ENCODE measurements at places on chromosomes 5 and 9.

DNA sequence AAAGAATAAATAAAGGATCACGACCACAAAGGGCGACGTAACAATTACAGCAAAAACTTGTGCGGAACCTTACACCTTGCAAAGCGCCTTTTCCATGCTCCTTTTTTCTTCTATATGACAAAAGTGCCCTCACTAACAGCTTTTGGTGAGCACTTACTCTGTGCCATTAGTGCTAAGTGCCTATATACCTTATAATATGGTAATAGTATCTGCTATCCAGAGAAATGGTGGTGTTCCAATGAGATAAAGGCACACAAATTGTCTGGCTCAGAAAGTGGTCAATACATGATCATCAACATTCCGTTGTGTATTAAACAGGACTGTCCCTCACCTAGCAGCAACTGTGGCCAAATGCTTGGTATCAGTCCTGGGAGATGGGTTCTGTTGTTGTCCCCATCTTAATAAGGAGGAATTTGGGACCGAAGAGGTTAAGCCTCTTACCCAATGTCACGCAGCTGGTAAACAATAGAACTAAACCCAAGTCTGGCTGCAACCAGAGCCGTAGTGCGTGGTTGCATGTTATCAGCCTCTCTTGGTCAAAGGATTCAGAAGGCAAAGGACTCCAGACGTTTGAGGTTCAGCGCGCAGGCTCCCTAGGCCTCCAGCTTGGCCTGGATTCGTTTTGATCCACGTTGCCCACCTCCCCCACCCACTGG, 564 bp upstream of the TOR2A start:
- no peak for DNase-seq

- DNase-seq: no peak
Measured at GRCh38 chr5:6904860-6905259, 191.6 kb downstream of the TENT4A start.

GRCh38 chr9:100303747-100304146, 49.0 kb downstream of the TEX10 start:
- DNase-seq: no peak

GRCh38 chr5:72988769-72989168, 32.9 kb downstream of the FCHO2 start:
- DNase-seq: no peak

DNA sequence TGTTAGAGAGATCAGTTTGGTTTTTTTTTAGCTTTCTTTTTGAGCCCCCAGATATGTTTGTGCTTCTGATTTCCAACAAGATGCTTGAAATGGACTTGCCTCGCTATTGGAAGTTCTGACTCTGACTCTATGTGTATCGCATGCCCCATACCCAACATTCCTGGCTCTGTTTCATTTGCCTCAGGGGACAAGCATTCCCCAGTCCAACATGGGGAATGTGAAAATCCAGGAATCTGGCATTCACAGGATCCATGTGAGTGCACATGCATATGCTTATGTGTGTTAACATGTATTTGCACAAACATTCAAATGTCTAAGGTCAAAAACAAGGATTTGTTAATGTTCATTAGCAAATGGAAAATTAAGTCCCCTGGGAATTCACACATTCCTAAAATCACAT, 233.9 kb downstream of the TLR4 start:
- DNase-seq: no peak

GRCh38 chr5:375921-376798, 54.6 kb downstream of the AHRR start:
- no peak for DNase-seq

DNA sequence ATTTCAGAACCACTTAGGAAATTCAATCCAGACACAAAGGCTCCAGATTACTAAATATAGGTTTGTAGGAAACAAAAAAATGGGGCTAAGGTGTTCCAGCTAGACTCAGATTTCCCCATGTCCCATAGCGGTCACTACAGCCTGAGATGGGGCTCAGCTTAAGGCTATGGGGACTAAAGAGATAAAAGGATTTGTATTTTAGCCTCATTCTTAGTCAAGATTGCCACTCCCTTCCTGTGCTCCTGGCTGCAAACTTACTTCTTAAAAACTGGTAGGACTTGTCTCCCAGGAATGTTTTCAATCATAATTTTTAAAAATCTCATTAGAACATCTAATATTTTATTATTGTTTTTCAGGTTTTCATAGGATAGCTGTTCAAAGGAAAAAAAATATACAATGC, 253.8 kb upstream of the DAB2 start:
- no peak for DNase-seq

DNA sequence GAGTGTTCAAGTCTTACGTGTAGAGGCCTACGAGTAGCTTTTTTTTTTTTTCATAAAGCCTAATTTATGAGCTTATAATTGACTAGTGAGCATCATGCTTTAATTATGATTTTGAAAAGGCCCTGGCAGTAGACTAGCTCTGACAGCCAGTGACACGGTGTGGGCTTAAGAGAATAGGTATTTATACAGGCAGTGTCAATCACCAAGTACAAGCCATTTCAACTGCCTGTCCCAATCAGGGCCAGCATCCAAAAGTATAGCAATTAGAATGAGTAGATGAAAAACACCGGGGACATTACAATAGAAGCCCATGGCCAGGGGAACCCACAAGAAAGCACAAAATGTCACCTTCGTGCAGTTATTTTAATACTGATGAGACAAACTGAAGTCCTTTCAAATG, 552.8 kb downstream of the CAAP1 start:
- no peak for DNase-seq

DNA sequence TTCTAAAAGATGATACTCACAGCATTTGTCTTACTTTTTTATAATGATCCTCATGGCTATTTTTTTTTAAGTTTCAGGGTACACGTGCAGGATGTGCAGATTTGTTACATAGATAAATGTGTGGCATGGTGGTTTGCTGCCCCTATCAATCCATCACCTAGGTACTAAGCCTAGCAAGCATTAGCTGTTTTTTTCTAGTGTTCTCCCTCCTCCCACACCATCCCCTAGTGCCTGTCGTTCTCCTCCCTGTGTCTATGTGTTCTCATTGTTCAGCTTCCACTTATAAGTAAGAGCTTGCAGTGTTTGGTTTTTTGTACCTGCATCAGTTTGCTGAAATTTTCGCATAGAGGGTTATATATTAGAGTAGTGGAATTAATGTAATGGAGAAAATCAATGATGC, 189.1 kb upstream of the CDH12 start:
- no peak for DNase-seq

DNA sequence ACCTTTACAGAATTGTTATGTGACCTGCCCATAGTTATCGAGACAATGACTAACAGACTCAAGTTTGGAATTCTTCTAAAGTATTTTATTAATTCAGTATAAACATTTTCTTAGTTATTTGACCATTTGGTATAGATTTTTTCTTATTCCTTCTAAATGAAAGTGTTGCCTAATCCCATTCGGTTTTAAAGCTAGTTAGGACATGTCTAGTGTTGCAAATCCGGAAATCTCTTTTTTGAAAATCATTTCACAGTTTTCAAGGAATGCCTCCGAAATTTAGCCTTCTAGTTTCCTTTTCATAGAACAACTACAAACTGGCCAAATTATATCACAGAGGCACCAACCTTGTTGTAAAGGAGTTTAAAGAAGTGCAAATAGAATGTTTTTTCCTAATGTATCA, 171.8 kb downstream of the XRCC4 start:
- no peak for DNase-seq

DNA sequence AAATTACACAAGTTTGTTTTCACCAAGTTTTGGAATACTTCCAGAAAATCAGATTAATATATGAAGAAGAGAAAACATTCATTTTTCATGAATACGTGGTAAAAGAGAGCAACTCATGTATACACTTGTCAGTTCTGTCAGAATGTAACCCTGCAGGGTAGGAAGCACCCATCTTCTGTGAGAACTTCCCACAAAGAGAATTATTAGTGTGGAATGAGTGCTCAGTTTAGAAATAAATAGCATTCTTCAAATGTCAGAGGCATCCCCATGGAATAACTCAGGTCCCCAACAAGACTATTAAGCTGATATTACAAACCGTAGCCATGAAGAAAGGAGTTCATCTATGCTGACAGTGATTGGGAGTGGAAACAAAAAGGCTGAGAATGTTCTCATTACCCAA, 45.2 kb downstream of the EPB41L4A start:
- no peak for DNase-seq

DNA sequence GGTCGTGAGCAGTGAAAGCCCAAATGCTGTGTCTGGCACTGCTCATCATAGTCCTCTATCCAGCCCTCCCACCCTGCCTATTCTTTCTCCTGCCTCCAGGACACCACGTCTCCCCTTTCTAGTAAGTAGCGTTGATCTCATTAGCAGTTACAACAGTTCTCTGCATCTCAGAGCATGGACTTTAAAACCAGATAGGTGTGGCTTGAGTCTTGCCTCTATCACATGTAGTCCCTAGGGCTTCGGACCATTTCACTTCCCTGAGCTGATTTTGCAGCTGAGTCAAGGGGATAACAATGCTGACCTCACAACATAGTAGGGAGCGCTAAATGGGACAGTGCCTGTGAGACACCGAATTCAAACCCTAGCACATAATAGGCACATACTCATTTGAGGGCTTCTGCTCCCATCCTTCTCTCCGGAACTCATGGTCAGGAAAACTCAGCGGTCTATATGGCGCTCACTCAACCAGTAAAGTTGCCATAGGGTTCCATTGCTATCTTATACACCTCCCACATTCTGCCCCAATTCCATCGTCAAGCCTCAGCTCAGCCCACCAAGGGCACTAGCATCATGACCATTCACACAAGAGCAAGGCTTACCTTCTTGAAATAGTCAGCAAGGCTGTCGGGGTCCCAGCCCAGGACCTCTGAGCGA, 515 bp downstream of the LCP2 start:
- no peak for DNase-seq

DNA sequence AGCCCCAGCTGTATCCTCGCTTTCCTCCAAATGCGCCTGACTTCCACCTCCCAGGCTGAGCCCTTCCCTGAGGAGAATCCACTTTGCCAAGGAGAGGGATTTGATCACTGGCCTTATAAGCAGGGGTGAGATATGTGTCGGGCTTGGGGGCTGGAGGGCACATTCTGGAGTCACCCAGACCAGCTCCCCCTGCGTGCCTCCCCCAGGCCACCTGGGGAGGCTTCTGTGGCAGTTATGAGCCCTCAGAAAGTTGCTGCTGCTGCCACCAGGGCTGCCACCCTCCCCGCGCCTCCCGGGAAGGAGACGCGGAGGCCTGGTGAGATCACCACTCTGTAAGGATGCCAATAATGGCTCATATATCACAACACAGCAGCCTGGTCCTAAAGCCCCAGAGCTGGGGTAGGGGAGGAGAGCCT, 211.5 kb downstream of the PAPPA start:
- peak; percentile 6 for DNase-seq

GRCh38 chr5:157689942-157690689, 18.8 kb downstream of the C5orf52 start:
- DNase-seq: no peak

GRCh38 chr5:76742583-76742982, 26.7 kb downstream of the F2R start:
- DNase-seq: no peak

DNA sequence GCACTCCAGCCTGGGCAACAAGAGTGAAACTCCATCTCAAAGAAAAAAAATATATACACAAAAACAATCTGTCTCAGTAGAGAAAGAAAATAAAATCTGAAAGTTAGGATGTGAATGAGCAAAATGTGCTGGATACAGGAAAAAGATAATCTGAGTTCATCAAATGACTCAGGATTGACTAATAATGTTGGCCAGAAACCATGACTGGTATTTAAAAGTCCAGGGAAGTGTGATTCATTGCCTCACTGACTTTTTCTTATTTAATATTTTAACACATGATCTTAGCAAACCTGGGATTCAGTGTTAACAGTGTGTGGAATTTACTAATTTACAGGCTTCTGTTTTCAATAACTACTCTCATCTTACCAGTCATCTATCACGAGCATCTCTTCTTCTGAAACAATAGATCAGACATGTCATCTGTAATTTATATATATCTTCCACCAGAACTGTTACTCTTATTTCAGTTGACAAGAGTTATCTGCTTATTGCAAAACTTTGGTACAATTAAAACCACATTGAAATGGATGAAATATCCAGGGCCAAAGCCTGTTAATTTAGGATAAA, 256.7 kb downstream of the CDH12 start:
- DNase-seq: no peak

DNA sequence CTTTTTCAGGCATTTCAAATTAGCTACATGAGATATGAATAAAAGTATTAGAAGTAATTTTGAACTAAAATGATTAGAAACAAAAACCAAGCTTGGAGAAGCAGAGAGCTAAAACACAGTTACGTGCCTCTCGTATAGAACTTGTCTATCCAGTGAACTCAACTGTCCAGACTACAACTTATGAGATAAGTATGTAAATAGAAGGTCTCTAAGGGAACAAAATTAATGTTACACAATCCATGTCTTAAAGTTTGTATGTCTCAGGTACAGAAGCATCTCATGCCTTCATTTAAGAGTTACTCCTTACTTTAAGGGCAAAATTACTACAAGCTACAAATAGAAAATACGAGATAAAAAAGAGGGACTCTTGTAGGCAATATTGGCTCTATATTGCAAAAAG, 316.8 kb downstream of the CETN3 start:
- DNase-seq: no peak

DNA sequence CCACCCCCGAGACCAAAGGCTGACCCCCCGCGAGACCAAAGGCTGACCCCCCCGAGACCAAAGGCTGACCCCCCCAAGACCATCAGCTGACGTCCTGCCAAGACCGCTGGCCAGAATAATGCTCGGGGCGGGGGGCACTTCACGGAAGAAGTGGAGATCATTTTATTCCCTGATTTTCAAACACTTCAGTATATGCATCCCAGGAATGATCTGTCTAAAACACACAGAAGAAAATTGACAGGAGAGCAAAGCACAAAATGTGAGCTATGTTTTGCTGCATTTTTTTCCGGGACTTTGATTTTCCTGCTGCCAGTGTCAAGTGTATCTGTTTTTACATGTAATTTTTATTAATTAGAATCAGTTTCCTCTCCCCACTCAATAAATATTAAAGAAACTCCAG, 67.1 kb downstream of the ADAMTS2 start:
- no peak for DNase-seq

DNA sequence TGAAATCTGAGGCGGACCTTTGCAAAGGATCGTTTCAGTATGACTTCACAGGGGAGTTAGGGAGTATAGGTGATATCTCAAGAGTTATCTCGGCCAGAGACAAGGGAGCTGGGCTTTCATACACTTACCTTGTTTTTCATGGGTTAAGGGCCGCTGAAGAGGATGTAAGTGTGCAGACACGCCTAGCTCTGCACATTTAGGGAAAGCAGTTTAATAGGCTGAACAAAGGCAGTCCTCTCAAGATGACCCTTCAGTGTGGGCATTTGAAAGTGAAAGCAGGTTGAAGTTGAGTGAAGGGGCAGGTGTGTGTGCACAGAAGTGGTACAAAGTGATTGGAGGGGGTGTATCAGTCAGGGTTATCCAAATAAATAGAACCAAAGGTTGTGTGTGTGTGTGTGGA, 33.1 kb upstream of the PRXL2C start:
- no peak for DNase-seq
